ENCODE measurements at places on chromosomes 13 and 19.

- no peak for DNase-seq
Measured at GRCh38 chr19:47110521-47111005, 3.0 kb downstream of the ZC3H4 start.

GRCh38 chr19:11694533-11695439 is 44.0 kb downstream of the ZNF823 start:
- DNase-seq, result peak; percentile 93

GRCh38 chr13:113930671-113931637 is 42.9 kb downstream of the C13orf46 start:
- no peak for DNase-seq

DNA sequence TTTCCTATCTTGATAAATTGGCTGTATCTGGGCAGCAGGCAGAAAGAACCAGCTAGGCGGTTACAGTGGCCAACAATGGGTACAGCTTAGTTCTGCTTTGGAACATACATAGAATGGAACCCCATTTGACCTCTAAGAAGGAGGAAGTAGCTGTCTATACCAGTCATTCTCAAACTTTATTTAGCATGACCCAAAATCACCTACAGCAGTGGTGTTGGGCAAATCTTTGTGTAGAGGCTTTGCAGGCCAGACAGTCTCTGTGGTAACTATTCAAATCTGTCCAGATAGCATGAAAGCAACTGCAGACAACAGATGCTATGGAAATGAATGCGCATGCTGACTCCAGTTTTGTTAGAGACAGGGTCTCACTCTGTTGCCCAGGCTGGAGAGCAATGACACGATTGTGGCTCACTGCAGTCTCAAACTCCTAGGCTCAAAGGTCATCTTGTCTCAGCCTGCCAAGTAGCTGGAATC is 12.0 kb upstream of the KCNC3 start:
- no peak for DNase-seq

- DNase-seq, result peak; percentile 20
Measured at GRCh38 chr13:45511310-45512097, 46.8 kb downstream of the COG3 start.

- DNase-seq, result no peak
Measured at GRCh38 chr13:44157606-44158005, 216.0 kb upstream of the SERP2 start.

GRCh38 chr13:30910676-30911075 is 4.6 kb downstream of the MEDAG start:
- no peak for DNase-seq

- DNase-seq, result no peak
Measured at GRCh38 chr13:110957181-110957884, 42.5 kb upstream of the ANKRD10 start.

All from body of pancreas (tissue), 4 donors.